ENCODE measurements at places on chromosomes 5 and 9. TPM values are rescaled to one million over a fixed set of nuclear protein-coding genes. Genes with fewer than 3 reads are reported as not detected.

- DNase-seq = no peak
Measured at GRCh38 chr5:66840511-66841013, 244.4 kb downstream of the MAST4 start.

KIF20A gene
- total RNA-seq = 3.2 TPM

FOXD4L5 gene
- not detected for total RNA-seq

DNA sequence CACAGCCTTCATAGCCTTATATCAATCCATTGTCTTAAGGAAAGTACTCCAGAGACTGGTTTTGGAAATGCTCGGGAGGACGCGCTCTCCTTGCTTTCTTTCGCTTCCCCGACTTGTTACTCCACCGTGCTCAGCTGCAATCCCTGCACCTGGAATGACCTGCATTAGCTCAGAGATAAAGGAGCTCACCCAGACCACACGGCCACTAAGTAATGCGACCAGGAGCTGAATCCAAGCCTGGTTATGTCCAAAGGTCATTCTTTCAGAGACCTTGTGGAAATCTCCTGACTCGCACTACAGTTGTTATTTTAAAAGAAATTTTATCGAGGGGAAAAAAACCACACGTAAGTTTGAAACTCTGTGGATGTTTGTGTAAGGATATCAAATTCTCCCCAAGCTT lies 135.3 kb upstream of the DPYSL3 start:
- no peak for DNase-seq

- DNase-seq = peak; percentile 66
Measured at GRCh38 chr9:136011703-136012496, 50.7 kb upstream of the UBAC1 start.

DNA sequence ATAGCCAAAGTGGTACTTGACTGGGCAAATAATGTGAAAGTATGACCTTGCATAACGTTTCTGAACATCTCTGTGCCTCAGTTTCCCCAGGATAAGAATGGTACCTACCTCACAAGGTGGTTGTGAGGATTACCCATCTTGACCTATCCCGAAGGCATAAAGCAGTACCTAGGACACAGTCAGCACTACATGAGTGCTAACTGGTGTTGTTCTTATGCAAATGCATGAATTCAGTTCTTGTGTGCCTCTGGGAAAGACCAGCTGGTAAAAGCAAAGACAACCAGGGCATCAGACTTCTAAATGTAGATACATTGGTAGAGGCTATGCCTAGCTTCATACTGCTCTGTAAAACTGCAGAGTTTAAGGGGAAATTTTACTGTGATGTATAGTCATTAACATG lies 21.8 kb upstream of the TMEM252 start:
- no peak for DNase-seq

Measured in omental fat pad (tissue), 4 donors.